SW480 (cell line): ENCODE measurements at places on chromosomes 6 and 20.

- no peak for DNase-seq
Observed at GRCh38 chr6:14598017-14598864, 480.7 kb downstream of the CD83 start.

- DNase-seq: no peak
Observed at GRCh38 chr6:72102561-72102960, 216.2 kb downstream of the RIMS1 start.

DNA sequence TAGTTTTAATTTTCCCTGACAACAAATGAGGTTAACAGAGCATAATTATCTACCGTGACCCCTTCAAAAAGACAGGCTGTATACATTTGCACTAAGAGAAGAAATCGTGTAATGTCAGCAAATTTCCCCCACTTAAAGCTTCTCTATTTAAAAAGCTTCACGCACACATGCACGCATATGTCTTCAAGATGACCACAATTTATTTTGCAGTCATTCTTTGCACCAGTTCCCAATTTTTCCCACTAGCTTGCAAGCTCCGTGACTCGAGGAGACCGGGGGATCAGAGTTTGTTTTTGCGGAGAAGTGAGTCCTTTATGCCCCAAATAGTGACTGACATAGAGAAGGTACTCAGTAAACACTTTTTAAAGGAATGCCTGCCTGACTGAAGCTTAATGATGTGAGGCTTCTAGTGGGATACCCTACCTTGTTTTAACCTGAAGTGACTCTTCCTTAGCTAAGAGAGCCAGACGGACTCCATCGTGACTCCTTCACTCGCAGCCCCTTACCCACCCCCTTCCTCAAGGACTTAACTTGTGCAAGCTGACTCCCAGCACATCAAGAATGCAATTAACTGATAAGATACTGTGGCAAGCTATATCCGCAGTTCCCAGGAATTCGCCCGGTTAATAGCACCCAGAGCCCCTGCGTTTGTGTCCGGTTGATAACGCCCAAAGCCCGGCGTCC is 9.3 kb upstream of the NQO2 start:
- peak; percentile 34 for DNase-seq

GRCh38 chr6:45479834-45480751 is 102.4 kb upstream of the SUPT3H start:
- DNase-seq: no peak

GRCh38 chr6:37202788-37203491 is 33.0 kb downstream of the PIM1 start:
- DNase-seq: no peak

DNA sequence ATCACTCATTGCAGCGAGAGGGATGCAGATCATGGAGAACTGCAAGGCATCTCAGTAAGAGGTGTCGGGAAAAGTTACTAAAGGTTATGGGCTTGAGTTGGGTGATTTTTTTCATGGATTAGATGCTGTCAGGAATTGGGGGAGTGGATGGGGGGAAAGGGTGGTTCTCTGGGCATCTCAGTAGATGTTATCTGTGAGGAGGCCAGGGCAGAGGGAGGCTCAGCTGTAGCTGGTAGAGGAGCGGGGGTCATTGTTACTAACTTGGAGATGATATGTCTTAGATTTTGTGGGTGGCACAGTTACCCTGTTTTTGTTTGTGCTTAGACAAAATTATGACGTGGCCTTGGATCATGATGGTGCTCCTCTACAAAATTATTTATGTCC is 2.6 kb upstream of the PCMTD2 start:
- no peak for DNase-seq

- DNase-seq: no peak
Observed at GRCh38 chr6:3331971-3332370, 73.2 kb downstream of the PSMG4 start.

DNA sequence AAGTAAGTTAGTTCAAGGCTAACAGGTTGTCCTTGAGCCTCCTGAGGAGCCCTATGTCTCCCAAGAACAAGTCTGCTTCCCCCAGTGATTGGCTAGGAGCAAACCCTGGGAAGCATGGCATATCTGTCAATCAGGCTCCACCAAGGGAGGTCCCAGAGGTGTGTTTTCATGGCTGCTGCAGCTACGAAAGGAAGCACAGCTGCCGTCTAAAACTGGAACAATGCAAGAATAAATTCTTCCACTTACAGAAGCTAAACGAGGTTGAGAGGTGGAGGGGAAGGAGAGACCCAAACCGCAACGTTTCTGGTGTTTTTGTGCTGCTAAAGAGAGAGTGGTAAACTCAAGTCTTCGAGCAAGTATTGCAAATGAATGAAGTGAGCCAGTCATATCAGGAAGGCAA is 4.9 kb upstream of the PTGIS start:
- DNase-seq: no peak

- no peak for DNase-seq
Observed at GRCh38 chr6:17396256-17396655, 2.9 kb downstream of the CAP2 start.
